SK-N-SH (cell line): ENCODE measurements at places on chromosomes 2 and 18. TPM values are rescaled to one million over a fixed set of nuclear protein-coding genes. Genes with fewer than 3 reads are reported as not detected.

DNA sequence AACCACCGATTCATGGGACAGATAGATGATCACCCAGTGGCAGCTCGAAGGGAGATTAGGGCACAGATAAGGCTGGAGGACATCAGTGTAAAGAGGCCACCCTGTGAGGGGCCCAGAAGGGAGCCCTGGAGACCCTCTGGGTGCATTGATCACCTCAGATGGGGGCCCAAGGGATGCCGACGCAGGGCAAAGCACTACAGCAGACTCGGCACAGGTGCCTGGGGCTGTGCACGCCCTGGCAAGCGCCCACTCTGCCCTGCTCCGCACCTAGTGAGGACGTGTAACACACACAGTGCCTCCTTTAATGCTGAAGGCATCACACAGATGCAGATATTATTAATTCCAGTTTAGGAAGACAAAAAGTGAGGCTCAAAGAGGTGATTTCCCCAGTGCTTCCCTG is 9.5 kb downstream of the GYPC start:
- H3K27me3 ChIP-seq: no peaks in the 10 kb centered on the region
- H3K27ac ChIP-seq: no peak overlapping the region
- H3K36me3 ChIP-seq: no peaks in the 10 kb centered on the region
- no peak overlapping the region for H3K4me3 ChIP-seq
- no peak for DNase-seq
- H3K4me1 ChIP-seq: no peaks in the 10 kb centered on the region; the same call in 1 of the 2 replicates

DNA sequence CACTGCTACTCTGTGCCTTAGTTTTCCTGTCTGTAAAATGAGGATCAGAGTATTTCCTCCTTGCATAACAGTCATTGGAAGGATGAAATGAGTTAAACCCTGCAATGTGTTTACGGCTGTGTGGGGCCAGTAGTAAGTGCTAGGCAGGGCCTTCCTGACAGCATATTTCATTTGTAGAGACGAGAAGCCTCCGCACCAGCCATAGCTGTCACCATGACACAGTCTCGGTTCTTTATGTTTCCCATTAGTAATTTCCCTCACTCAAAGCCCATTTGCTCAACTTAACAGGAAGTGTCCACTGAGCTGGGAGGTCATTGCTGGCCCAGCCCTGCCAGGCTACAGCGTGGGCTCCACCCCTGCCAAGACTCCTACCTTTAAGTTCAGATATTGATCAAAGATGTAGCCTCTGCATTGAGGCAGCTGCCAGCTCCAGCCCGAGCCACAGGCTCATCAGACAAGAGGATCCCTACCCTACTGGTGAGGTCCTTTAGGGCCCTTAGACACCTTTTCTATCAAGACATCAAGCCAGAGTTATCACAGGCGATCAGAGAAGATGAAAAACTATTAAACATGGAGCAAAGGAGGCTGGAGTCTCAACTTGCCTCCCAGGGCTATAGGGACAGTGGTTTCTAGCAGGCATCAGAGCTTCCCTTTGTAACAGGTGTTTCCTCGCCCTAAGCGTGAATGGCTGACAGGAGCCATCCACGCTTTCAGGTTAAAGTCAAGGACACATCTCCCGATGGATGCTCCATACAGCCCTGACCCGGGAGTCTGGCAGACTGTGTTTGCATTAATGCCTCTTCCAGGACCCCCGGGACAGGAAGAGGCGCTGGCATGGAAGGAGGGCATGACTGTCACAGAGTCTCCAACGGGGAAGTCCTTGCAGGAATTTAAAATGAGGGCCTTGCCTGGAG is 251.7 kb downstream of the NDUFA10 start:
- H3K36me3 ChIP-seq: no peaks in the 10 kb centered on the region
- H3K4me3 ChIP-seq: no peak overlapping the region
- no peaks in the 10 kb centered on the region for H3K27me3 ChIP-seq

The ADRA2B gene
- polyA plus RNA-seq: not detected in 2 replicates

The IWS1 gene
- polyA plus RNA-seq: 24.6 and 30.0 TPM in 2 replicates

The IL36G gene
- not detected in 2 replicates for polyA plus RNA-seq

The DIPK1C gene
- polyA plus RNA-seq: not detected in 2 replicates

The PTH2R gene
- 4.0 and 5.3 TPM in 2 replicates for polyA plus RNA-seq

The ABCB11 gene
- not detected in 2 replicates for polyA plus RNA-seq

DNA sequence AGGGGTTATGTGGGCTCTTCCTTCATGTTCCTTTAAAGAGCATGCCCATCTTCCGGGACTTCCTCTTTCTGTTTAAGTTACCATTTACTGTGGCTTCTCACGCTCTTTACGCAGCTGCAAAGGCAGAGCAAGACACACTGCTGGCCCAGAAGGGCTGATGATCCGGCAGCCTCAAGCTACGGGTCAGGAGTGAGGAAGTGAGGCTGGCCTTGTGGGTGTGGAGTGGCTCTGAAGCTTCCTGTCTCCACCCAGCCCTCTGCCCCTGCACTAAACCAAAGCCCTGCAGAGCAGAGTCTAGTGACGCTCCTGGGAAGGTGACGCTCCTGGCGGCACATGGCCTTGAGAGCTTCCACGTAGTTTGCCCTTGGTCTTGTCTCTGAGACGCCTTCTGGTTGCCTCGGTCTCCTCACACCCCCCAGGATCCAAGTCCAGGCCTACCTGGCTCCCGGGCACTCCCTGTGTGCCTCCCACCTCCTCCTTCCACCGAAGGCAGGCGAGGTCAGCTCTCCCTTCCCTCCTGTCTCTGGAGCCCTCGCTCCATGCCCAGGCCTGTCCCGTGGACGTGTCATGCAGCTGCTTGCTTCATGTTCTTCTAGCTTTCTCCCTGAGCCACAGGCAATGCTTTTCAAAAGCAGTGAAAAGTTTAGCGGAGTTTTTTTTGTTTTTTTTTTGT is 50.3 kb downstream of the ARL4C start:
- no peak for DNase-seq
- 0 out of 2 replicates have a peak, but pooled peaks cover 4% of the 10 kb centered on the region for H3K4me1 ChIP-seq
- H3K4me3 ChIP-seq: no peak overlapping the region
- H3K27ac ChIP-seq: no peak overlapping the region
- H3K27me3 ChIP-seq: no peaks in the 10 kb centered on the region

- H3K36me3 ChIP-seq: no peaks in the 10 kb centered on the region
- H3K4me1 ChIP-seq: no peaks in the 10 kb centered on the region
- H3K27me3 ChIP-seq: no peaks in the 10 kb centered on the region
- no peak overlapping the region for H3K4me3 ChIP-seq
- DNase-seq: no peak
These were observed 7.8 kb upstream of the ARHGAP25 start for GRCh38 chr2:68726608-68727367.
